ENCODE measurements at places on chromosomes 11 and 22.

- no peak for DNase-seq
These were observed 59.7 kb upstream of the RASSF10 start for GRCh38 chr11:12949453-12949852.

DNA sequence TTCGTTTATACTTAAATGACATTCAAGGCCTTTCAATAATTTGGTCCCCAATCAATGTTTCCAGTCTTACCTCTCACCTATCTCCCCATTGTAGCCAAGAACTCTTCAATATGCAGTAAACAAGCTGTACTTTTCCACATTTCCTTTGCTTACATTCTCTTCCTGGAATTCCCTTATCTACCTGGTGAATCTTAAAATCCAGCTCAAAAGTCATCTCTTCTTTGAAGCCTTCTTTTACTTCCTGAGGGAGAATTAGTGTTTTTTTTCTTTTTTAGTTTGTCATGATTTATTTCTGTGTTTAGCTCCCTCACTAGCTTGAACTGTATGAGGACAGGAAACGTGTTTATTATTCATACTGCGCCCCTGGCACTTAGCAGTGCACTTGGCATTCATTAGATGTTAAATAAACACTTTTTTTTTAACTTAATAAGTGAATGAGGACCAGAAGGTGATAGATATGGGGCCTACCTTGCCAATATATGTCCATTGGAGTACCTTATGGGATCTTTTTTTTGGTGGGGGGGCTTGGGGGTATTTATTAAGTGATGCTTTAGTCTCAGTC lies 4.9 kb upstream of the PTS start:
- no peak for DNase-seq

DNA sequence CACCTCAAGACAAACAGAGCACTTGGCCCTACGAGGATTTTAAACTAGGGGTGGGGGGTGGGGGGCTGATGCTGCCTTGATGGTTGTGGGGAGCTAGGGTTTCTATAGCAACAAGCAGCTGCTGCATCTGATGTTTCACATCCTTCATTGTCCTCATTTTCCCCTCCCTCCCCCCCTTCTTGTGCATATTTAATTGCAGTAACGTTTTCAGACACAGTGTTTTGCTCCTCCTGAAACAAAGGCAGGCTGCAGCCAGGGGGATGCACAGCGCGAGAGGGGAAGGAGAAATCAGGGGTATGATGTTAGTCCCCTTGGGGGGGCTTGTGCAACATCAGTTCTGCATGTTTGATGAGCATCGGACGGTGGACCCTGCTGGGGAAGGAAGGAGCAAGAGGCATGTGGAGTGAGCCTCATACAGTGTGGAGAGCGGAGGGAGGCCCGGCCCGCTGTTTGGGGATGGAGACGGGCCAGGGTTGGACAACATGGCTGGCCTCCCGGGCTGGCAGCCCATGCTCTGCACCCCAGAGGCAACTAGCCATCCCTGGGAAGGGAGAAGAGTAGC lies 208.3 kb downstream of the CEP164 start:
- no peak for DNase-seq

GRCh38 chr11:12666915-12667314 lies 7.3 kb upstream of the TEAD1 start:
- peak; percentile 77 for DNase-seq

GRCh38 chr11:9663699-9664275 lies at the start of gene SWAP70:
Gene SWAP70 (plus strand): TSS chr11:9664077. CDS start chr11:9664180, 103 bp downstream.
- DNase-seq, result peak; percentile 60

DNA sequence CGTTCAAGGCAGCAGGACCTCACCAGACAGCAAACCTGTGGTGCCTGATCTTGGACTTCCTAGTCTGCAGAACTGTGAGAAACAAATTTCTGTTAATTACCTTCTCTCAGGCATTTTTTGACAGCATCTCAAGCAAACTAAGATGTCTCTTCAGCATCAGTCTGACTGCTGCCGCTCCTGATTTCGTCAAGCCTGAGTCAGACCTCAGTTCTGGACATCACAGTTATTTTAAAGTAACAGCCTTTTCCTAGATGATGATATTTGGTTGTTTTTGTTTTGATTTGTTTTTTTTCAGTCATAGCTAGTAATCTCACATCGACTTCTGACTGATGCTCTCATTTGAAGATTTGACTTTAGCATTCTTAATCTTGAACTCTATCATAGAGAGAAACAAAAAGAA lies 71.9 kb downstream of the BLID start:
- no peak for DNase-seq

DNA sequence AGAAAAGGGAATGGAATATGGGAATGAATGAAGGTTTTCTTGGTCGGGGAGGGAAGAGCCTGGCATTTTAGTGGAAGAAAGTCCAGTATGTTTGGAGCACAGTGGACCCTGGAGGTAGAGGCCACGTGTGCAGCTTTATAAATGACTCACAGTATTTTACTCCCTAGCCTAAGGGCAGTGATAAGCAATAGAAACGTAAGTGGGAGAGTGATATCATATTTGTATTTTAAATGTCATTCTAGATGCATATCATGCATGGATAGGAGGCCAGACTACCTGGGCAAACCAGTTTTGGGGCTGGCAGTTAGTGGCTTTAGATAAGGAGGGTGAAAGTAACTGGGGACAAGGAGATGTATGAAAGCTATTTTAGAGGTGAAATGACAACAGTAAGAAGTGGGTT lies 174.1 kb downstream of the ARHGAP42 start:
- no peak for DNase-seq

DNA sequence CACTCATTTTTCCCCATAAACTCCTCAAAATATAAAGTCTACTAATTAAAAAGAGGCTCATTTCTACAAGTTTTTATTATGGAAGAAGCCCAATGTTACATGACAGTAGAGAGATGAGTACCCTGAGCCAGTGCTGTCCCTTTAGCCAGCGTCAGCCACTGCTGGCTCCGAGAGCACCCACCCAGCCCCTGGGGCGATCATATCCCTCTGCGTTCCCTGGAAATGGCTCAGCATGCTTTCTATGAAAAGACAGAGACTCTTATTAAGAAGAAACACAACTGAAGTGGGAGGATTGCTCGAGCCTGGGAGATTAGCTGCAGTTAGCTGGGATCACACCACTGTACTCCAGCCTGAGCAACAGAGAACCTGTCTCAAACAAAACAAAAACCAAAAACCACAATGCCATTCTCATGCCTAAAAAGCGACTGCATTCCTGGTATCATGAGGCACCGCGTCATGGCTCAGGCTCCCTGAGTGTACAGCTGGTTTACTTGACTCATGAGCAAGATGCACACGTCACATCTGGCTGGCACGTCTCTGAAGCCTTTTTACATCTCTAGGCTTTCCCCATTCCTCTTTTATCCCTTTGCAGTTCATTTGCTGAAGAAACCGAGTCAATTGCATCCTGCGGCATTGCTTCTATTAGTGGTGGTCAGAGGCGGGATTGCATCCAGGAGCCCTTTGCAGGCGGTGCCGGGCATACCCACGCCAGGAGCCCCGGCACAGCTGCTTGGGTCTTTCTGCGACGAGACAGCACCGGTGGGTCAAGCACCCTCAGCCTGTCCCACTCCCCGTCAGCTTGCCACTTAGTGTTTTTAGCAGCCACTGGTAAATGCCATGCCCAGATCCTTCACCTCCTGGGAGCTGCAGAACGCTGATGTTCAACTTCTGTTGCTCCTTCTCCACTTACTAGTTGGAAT lies 119.9 kb downstream of the CTTN start:
- peak; percentile 47 for DNase-seq

DNA sequence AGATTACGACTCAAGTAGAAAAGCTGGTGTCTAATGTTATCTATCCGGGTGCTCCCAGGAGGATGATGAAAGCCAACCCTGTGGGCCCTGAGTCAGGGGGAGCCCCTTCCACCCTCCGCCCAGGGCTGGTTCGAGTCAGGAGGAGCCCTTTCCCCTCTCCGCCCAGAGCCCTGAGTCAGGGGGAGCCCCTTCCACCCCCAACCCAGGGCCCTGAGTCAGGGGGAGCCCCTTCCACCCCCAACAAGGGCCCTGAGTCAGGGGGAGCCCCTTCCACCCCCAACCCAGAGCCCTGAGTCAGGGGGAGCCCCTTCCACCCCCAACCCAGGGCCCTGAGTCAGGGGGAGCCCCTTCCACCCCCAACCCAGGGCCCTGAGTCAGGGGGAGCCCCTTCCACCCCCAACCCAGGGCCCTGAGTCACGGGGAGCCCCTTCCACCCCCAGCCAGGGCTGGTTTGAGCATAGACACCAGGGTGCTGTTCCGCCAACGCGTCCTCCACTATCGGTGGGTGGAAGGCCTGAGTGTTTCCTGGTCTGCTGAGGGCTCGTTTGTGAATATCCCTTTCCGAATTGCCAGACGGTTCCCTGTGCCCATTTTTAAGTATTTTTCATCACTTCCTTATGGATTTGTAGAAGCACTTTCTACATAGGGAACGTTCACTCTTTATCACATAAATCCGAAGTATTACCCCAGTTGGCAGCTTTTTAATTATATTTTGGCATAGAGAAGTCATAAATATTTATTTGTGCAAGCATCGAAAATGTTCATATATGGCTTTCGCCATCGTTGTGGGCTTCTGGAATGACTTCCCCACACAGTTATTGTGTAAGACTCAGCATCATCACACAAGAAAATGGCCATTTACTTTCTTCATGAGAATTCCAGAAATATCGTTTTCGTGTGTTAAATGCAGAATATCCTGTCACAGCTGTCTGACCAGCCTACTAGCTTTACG lies 380.6 kb downstream of the BRD1 start:
- DNase-seq, result peak; percentile 72

DNA sequence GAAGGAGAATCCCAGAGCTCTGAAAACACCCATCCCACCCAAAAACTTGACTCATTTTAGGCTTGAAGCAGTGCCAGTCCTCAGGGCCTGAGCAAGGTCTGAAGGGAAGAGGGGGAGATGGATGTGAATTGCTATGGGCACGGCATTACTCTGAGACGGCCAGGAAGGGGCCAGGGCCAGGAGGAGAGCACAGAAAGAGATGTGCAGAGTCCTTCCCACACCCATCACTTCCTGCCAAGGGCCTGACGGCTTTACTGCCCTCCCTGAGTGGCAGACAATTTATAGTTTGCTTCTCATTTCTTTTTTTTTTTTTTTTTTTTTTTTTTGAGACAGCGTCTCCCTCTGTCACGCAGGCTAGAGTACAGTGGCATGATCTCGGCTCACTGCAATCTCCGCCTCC lies 22.5 kb downstream of the TAB1 start:
- peak; percentile 9 for DNase-seq

GRCh38 chr11:19947537-19948114 lies 212.6 kb downstream of the DBX1 start:
- no peak for DNase-seq

GRCh38 chr22:46611189-46611588 lies 9.0 kb upstream of the GRAMD4 start:
- DNase-seq, result no peak

DNA sequence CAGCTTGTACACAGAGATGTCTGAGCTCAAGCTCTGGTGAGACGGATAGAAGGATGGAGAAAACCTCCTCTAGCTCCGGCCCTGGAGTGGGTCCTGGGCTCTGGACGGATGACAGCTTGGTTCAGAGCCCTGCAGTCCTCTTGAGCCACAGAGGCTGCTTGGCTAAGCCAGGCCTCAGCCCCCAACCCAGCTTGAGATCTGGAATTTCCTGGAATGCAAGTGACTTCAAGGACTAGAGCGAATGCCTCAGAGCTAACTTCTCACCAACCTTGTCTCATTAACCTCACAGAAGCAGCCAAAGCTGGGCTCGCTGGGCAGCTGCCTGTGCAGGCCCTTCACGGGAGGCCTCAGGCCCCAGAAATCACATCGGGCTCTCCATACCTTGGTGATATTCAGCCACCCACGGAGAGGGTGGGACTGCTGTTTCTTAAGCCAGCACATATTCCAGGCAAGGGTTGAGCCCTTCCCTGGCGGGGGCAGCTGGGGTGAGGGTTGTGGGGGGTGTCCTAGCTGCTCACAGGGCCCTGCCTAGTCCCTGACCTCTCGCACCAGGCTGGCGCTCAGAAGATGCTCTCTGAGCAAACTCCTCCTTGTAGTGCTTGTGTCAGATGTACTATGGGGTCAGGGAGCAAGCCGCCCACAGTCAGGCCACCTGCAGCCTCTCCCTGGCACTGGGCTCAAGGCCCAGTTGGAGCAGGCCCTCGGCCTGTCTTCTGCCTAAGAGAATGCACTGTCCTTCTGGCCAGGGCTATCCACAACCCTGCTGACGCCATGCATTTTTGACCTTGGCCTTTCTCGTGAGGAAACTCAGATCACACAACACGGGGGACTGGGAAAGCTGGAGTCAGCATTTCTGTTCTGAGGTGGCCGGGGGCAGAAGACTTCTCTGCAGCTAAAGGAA lies 73.6 kb upstream of the TTLL12 start:
- no peak for DNase-seq

DNA sequence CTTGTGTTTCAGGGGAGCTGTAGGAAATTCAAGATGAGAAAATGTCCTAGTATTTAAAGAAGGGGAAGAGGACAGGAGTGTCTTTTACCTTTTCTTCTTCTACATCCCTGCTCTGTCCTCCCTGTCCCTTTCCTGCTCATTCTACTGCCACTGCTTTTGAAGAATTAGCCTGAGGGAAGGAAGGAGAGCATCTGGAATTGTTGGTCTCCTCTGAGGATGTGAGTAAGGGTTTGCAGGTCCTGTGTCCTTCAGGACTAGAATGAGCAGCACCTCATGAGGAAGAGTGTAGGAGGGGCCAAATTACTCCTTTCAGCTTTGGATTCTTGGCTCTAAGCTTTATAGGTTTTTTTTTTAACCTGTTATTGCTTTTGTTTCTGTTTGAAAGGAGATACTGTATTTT lies 24.2 kb downstream of the SNU13 start:
- no peak for DNase-seq

- DNase-seq, result no peak
These were observed 65.5 kb upstream of the THY1 start for GRCh38 chr11:119488256-119488995.

DNA sequence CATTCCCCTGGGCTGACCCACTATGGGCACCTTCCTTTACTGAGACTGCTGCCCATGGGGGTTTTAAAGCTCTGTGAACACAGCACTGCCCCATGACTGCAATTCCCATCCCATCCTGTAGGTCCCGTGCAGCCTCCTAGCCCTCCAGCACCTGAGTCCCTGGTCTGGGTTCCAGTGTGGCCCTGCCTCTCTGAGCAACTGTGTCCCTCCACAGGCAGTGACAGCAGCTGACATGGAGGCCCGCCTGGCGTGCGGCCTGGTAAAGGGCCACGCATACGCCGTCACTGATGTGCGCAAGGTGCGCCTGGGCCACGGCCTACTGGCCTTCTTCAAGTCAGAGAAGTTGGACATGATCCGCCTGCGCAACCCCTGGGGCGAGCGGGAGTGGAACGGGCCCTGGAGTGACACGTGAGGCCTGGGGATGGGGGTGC lies 12.6 kb downstream of the OMP start:
- no peak for DNase-seq

DNA sequence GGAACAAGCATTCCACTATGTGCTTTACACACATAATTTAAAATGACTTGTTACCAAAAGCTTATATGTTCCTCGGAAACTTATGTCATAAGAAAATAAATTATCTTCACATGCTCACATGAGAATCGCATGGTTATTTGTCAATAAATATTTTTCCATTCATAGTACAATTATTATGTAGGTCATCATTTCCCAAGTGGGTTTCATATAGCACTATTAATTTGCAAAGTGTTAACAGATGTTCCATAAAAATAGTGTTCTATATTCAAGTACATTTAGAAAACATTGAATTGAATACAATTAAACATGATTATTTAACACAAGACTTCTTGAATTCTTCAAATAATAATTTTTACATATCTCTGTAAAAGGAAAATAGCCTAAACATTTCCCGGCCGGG lies 23.9 kb downstream of the LRRC4C start:
- no peak for DNase-seq

- no peak for DNase-seq
These were observed 5.3 kb downstream of the SLN start for GRCh38 chr11:107706531-107706930.
